ENCODE measurements at places on chromosomes 4 and X. TPM values are rescaled to one million over a fixed set of nuclear protein-coding genes. Genes with fewer than 3 reads are reported as not detected.

DNA sequence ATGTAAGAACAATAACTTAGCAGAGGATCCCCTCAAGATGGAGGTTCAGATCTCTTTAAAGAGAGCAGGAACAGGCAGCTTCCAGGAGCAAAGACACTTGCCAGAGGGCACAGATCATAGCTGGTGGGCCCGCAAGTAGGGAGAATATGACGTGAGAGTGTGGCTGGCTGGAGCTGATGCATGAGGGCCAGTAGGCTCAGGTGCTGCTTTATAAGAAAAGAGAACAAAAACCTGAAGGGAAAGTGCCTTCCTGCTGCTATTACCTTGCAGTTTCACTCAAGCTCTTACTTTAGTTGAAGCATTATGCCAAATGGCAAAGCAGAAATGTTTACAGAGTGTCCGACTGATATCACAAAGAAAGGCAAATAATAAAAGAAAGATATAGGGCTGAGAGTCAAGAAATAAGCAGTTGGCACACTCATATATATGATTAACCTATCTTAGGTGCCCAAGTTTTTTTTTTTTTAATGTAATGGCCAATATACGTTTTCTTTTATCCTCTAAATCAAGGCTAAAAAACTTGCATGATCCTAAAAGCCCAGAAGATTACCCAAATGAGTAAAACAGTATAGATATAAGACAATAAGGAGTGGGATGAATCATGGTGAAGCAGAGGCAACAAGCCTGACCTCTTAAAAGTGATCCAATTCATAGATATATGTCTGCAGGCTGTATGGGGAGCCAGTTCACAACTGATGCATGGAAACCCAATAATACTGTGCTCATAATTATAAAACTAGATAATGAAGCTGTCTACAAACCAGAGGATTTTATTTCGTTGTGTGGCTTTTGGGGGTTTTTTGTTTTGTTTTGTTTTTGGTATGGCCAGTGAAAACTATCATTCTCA lies 12.6 kb downstream of the NR0B1 start:
- no peak for DNase-seq

The COX7B2 gene
- total RNA-seq = 0.45 TPM

- DNase-seq = peak; percentile 20
These were observed 250.4 kb upstream of the GIMD1 start for GRCh38 chr4:106618956-106619355.

DNA sequence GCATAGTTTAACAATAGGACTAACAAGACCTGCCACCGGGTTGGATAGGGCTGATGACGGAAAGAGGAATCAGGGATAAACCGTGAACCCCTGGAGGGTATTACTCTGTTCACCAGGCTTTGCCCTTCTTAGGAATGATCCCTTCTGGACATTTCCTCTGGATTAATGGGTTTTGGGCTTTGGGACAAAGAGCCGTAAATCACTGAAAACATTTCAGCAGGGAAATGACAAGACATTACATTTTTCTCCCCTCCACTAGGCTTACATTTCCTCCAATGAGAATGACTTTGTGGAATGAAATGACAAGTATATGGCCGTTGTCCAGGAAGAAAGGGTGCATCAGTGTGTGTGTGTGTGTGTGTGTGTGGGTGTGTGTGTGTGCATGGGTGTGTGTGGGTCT lies 25.9 kb upstream of the RBPJ start:
- DNase-seq = no peak

DNA sequence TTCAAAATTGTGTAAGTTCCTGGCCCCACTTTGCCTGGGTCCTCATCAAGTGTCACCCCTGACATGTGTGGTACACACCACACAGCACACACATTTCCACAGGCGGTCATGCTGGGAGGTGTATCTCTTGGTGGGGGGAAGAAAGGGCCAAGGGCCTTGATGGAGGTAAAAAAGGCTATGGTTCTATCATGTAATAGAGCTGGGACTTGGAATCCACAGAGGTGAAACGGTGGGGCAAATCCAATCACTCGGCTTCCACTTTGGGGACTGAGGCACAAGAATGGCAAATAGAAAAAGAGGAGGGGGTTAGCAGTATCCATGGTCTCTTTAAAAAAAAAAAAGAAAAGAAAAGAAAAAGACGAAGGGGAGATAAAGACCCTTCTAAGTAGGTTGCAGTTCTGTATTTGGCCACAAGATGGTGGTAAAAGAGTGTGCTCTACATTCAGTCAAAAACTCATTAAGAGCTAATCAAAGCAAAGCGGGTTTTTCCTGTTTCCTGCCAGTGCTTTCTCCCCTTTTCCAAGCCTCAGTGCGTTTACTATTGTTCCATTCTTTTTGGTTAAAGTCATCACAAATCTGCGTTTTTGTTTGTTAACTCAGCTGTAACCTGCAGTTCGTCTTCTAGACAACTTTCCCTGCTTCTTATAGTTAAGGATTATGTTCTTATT lies 37.0 kb upstream of the ATP6AP2 start:
- DNase-seq = peak; percentile 62

GRCh38 chr4:147640331-147640730 lies 23.1 kb downstream of the TMEM184C start:
- DNase-seq = no peak

The RHOXF2 gene
- not detected for total RNA-seq

The TCEAL3 gene
- total RNA-seq = 5.6 TPM

DNA sequence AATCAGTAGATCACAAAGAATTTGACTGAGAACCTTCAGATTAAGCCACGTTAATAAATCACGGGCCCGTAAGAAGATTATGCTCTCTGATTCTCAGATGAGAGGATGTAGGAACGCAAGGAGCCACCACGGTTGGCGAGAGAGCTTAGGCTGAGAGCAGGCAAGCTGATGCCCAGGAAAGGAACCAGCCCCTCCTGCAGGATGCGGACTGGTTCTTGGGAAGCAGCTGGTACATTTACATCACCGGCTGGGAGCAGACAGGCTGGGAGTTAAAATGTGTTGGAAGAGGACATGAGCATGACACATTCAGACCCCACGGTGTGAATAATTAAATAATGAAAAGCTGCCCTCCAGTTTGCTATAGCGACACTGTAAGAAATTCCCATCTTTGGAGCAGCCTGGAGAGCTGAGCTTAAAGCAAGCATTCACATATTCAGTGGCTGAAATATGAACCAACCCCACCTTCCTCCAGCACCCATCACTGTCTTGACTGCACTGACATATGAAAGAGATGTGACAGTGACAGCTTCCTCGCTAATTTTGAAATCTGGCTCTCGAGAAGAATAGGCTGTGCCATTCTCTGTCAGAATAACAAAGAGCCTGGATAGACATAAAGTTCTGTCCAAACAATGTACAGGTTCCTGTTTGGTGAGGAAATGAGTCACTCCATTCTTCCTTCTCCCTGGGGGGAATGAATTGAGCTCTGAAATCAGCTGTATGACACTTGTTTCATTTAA lies 33.1 kb downstream of the LNX1 start:
- DNase-seq = no peak

GRCh38 chrX:50469206-50469605 lies 1.4 kb downstream of the DGKK start:
- no peak for DNase-seq

- DNase-seq = no peak
These were observed 378.9 kb downstream of the KCNIP4 start for GRCh38 chr4:21569638-21570037.

DNA sequence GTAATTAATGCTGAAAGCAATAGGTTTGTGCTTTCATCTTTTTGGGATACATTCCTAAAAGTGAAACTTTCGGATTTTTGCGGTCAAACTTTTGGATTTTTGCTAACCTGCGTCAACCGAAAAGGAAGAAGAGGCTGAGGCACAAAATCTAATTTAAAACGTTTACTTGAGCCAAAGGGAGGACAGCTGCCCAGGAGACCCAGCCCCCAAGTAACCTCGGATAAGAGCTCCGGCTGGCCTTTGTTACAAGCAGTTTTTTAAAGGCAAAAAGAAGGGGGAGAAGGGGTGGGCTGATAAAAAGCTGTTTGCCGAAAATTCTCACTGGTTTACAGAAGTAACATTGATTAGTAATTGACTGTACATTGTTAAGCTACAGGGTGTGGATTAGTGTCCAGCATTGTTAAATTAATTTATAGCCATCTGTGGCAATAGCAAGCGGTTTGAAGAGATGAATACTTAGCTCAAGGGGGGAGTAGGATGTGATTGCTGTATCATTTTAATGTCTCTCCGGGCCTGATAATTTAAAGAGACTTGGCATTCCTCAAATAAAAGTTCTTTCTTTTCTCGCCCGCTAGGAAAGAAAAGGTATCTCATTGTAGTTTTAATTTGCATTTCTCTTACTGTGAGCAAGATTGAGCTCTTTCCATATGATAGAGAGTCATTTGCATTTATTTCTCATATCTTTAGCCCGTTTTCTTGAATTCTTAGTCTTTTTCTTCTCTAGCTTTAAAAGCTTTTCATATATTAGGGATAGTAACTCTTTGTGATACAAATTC lies 59.1 kb upstream of the USP9X start:
- no peak for DNase-seq

DNA sequence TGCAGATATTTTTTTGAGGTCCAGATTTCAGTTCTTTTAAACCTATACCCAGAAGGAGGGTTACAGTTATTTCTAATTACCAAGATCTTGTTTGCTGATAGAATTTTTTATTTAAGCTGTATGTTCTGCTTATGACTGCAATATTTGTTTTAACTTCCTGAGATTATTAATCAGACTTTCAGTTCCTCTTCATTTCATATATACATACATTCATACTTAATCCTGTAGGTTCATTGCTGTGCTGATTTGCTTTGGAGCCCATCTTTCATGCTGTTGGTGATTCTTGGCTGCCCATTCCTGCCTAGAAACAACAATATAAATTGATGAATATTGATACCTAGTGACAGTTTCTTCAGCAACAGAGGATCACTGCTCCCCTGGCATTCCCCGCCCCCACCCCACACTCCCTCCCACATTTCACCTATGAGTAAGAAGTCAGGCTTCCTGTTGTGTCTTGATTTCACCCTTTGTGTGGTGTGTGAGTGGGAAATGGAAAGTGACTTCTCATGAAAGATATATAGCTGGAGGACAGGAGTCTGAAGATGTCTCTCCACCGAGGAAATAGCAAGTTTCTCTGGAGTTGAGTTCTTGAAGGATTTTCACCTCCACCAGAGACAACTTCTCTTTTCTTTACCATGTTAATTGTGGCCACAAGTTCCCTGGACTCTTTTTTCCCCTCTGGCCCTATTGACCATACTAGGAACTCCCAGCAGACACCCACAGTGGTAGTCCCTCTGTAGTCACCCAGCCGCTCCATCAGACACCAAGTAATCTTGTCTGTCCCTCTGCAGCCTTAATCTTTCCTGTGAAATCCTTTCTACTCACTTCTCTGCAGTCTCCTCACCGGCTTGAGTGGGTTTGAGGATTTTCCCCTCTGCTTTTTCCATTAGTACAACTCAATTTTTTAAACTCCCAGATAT lies 118.4 kb downstream of the ASB9 start:
- no peak for DNase-seq

The KLHL34 gene
- total RNA-seq = not detected

- no peak for DNase-seq
These were observed 22.4 kb downstream of the TLR2 start for GRCh38 chr4:153706519-153706918.

The ITM2A gene
- 51.7 TPM for total RNA-seq

- no peak for DNase-seq
These were observed 42.9 kb downstream of the KIAA0232 start for GRCh38 chr4:6825403-6825802.
